ENCODE measurements at places on chromosomes 3 and 15. TPM values are rescaled to one million over a fixed set of nuclear protein-coding genes. Genes with fewer than 3 reads are reported as not detected.

DNA sequence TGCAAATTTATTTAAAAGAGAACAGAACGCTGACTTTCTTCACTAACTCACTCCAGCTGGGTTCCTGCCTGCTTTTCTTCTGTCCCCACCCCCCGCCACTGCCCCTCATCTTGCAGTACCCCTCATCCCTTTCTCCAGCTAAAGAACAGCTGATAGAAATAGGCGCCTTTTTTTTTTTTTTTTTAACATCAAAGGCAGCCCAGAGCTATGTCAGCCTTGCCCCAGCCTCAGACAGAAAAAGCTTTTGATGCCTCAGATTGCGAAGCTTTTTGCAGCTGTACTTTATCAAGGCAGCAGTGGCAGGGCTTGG, 1.8 kb downstream of the CADPS start:
- no peak for DNase-seq

- DNase-seq: no peak
Observed at GRCh38 chr3:122944671-122945161, 82.8 kb downstream of the SEMA5B start.

GRCh38 chr3:183619624-183620251, 15.7 kb upstream of the KLHL24 start:
- no peak for DNase-seq

DNA sequence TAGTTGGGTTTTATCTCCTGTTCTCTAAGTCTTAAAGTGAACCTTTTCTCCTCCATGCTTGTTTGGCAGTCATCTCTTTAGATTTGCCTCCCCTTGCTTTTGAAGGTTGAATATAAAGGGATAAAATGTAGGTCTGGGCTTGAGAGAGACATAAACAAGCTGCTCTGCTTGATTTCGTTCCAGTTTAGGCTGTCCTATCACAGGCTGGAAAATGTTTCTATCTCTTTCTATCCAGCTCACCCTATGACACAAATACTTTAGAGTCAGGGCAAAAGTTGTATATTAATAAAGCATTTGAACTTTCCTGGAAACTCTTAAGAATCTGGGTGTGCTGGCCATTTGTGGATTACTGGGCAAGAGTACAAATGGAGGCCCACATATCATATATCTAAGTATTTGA, 29.5 kb upstream of the ZBBX start:
- no peak for DNase-seq

DNA sequence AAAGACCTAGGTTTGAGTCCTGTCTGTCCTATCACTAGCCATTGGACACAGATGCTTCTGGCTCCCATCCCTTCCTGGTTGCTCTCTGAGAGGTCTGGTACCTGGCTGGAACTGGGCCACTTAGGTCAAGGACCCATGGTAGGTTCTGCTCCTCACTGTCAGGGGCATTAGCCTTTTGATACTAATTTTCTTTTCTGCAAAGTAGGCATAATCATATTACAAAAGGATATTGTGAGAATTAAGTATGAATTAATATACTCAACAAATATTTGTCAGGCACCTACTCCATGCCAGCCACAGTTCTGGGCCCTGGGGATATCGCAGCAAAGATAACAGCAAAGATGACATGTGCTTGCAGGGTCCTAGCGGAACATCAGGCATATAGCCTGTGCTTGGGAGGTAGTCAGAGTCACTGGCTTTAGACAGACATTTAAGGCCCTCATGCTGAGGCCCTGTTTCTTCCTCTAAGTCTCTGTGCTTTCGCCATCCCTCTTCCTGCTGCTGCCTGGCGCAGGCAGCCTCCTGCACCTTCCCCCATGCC, 25.6 kb upstream of the LCTL start:
- DNase-seq: no peak

DNA sequence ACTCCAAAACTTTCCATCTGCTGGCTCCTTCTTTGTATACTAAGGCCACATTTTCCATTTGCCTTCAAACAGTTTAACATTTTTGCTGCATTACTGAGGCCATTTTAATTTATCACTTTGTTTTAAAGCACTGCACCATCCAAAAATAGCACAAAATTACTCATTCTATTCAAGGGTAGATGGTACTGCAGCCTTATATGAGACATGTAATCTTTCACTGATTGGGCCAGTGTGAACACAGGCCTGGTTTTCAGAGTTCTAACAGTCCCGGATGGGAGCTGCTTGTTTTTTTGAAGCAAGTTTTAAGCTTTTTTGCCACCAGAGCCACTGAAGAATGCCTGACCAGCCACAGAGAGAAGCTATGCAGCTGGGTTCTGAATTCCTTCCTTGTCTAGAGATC, 172.3 kb upstream of the TSC22D2 start:
- DNase-seq: no peak

DNA sequence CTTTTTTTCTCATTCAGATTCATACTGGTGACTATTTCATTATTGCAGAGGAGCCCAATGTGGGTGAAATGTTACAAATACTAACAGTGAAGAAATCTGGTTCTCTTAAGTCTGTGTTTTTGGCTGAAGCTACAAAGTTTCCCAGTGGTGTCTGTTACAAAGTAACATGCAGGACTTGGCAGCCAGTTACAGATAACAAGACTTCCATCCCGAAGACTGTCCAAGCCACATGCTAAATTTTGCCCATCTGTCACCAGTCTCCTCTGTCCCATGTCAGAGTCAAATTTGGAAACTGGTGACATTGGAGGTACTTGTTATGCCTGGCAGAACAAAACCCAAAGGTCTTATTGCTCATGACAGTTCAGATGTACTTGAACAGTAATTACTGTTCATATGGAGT, 269.2 kb upstream of the GOLIM4 start:
- no peak for DNase-seq

DNA sequence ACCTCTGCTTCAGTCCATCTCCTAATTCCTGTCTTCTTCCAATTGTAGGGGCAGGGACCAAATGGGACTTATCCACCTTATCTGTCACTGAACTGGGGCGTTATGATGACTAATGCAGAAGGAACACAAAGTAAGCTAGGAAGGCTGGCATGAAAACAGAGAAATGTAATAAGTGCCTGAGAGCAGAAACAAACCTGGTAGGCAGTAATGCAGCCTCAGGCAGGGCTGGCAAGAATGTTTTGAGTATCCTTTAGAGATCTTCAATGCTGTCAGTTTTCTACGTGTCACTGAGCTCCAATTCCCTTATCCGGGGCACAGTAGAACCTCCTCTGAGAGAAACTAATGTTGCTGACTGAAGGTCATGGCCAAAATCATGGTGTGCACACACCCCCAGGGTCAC, 246.2 kb upstream of the TBL1XR1 start:
- DNase-seq: no peak

GRCh38 chr15:45027220-45027619, 4.2 kb downstream of the SORD start:
- DNase-seq: no peak

Gene GUCA1C
- 0.81 TPM for total RNA-seq

Gene GOLGA6L9
- total RNA-seq: 1.8 TPM

Gene IGSF10
- total RNA-seq: 0.83 TPM

Gene CMTM7
- total RNA-seq: 4.0 TPM
